Choroid plexus epithelial cell (primary cell): ENCODE measurements at places on chromosomes 7 and 10.

- no peak for DNase-seq
Observed at GRCh38 chr7:4960363-4960762, 1.4 kb upstream of the MMD2 start.

DNA sequence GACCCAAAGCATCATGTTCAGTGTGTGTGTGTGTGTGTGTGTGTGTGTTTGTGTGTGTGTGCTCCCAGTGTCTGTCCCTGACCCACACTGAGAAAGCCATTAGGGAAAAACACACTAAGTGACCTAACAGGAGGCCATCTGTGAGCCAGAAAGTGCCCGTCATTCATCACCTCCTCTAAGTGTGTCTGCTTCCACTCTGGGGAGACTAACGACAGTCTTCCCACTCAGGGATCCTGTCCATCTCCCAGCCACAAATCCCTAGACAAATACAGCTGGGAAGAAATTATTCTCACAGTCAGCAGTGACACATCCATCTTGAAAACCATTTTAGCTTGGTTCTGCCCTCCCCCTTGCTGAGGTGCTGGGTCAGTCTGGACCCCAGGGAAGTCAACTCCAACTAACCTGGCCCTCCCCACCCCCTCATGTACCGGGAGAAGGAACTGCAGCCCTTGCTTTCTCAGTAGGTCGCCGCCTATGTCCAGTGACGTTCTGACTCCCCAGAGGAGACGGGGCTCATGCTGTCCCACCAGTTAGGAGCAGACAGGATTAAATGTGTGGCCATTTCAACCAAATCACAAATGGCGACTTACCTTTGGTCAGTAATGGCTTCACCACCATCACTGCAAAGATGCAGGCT, 296.5 kb upstream of the ZNF32 start:
- no peak for DNase-seq

- peak; percentile 16 for DNase-seq
Observed at GRCh38 chr10:79068203-79068561, 584 bp upstream of the ZMIZ1 start.

DNA sequence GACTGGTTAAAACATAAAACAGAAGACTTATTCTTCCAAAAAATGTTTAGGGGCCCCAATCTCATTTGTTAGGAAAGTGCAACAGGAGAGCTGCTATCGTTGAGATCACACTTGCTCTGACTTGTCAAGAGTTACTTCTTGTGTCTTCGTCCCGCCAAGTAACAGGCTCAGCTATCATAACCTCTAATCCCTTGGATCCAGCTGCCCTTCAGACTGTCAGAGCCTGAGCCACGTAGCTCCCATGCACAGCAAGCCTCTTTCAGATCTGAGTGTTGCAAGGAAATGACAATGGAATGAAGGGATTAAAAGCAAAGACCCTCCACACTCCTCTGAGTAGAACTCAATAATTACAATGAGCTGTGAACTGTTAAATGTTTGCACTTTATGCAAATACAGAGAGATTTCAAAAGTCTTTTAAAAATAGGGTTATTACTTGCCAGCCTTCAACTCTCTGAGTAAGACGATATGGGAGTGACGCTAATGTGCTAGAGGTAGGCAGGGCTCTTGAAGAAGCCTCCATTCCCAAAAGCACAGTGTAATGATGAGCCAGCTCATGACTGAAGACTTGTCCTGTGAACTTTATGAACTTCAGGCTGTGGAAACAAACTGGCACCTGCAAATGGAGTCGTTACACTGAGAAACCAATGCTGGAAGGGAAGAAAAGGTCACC, 28.4 kb upstream of the CDK13 start:
- no peak for DNase-seq

GRCh38 chr7:74289659-74290552, 699 bp downstream of the CLIP2 start:
- no peak for DNase-seq

- DNase-seq, result no peak
Observed at GRCh38 chr7:120233338-120233737, 39.6 kb upstream of the KCND2 start.

GRCh38 chr10:43265799-43266721, 805 bp downstream of the RASGEF1A start:
- no peak for DNase-seq

- no peak for DNase-seq
Observed at GRCh38 chr10:103110407-103110806, 82.7 kb downstream of the NT5C2 start.

DNA sequence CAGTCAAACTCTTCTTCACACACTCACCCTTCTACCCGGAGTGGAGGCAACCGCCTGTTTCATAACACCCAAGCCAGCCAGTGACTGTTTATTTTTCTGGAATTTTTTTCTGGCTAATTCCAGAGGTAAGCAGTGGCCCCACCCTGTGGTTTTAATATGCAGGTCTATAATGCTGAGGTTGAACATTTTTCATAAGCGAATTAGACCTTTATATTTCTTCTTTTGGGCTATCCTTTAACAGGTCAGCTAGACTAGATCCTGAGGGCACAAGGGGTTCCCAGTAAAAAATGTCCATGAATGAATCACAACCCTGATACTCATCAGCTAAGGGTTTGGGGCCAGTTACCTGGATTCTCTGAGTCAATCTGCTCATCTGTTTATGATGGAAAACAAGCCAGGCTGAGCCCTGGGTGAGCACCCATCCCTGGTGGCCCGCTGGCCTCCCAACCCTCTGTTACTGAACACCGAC, 76.2 kb downstream of the GRB10 start:
- DNase-seq, result peak; percentile 28

DNA sequence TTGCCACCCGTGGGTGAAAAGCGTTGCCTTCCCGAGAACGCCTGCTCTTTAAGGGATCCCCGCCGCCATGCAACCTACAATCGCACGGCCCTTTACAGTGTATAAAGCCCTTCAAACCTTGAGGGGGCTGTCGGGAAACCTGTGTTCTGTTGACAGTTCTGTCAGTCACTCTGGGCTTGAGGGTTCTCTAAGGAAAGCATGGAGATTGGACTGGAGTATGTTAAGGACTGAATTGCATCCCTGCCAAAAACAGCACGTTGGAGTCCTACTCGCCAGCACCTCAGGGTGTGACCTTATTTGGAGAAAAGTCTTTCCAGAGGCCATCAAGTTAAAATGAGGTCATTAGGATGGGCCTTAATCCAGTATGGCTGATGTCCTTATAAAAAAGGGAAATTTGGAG, 70.6 kb downstream of the PFKFB3 start:
- DNase-seq, result no peak

GRCh38 chr10:68090586-68090985, 15.5 kb upstream of the HERC4 start:
- no peak for DNase-seq

GRCh38 chr10:121308020-121308419, 290.2 kb downstream of the FGFR2 start:
- DNase-seq, result no peak

- peak; percentile 67 for DNase-seq
Observed at GRCh38 chr10:78973901-78974616, 94.7 kb upstream of the ZMIZ1 start.

GRCh38 chr7:116528008-116528789, 3.4 kb downstream of the CAV1 start:
- peak; percentile 85 for DNase-seq

- no peak for DNase-seq
Observed at GRCh38 chr7:69598487-69599285, 411 bp downstream of the AUTS2 start.

DNA sequence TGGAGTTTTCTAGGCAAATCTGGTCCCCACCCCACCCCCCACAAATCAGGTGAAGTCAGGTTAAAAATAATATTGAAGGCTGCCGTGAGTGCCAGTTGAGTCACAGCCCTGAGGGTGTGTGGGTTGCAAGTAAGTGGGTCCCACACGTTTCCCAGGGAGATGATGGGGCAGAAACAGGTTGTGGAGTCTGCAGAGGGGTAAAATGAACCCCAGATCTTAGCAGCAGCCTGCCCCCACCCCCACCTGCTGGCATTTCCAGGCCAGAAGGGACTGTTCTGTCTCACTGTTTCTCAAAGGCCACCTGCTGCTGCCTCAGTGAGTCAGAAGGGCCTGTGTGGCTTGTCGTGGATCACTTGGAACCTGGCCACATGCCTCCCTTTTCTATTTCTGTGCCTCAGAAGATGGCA, 59.8 kb upstream of the SMNDC1 start:
- DNase-seq, result no peak

- no peak for DNase-seq
Observed at GRCh38 chr7:25900877-25901276, 251.1 kb upstream of the NFE2L3 start.

- DNase-seq, result no peak
Observed at GRCh38 chr10:113732160-113732881, 19.2 kb upstream of the PLEKHS1 start.

- no peak for DNase-seq
Observed at GRCh38 chr7:33472348-33473025, 343.1 kb downstream of the BBS9 start.

GRCh38 chr7:138116141-138116540, 39.9 kb downstream of the AKR1D1 start:
- DNase-seq, result peak; percentile 90

DNA sequence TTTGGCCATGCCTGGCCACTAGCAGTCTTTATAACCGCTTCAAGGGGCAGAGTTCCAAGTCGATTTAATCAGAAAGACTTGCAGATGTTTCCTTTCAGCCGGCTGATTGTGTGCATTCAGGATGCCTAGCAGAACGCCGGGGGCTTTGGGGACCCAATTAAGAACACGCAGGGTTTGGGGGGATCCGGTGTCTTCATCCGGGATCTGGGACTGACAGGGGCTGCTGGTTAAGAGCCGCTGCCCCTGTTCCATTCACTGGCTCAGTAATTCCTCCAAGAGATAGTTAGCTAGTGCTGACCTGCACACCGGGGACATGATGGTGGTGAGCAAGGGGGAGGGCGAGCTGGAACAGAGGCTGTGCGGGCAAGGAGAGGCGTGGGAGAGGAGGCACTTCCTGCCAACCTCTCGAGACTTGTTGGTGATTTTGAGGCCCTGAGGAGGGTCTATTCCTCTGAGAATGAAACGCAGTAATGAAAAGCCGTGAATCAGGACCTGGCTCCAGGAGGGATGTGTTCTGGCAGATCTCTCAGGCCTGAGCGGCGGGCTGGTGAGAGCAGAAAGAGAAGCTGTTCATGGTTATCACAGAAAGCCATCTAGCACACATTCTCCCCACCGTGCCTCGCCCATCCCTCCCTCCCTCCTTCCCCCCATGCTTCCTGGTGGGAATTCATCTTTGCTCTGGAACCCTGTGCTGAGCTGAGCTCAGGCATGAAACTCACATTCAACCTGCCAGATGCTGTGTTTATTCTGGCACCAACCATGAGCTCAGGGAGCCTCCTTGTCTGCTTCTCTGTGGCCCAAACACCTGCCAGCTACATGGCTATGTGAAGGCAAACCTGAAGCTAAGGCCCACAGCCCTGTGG, 152.0 kb downstream of the CCDC3 start:
- no peak for DNase-seq

DNA sequence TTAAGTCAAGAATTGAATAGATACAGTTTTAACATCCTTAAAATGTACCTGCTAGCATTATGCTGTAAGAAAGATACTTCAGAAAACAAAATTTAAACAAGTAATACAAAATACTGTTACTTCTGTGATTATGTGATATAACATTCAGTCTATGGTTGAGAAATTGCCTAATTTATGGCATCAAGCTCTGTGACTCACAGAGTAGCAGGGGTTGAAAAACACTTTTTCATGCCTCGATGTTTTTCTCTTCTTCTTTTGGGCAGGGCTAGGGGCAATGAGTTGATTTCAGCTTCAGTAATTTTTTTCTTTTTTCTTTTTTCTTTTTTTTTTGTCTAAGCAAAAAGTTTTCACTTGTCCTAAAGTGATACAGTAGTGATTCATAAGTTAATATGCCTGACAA, 209.2 kb downstream of the MBL2 start:
- DNase-seq, result peak; percentile 34
